ENCODE measurements at places on chromosomes 3 and 15. TPM values are rescaled to one million over a fixed set of nuclear protein-coding genes. Genes with fewer than 3 reads are reported as not detected.

DNA sequence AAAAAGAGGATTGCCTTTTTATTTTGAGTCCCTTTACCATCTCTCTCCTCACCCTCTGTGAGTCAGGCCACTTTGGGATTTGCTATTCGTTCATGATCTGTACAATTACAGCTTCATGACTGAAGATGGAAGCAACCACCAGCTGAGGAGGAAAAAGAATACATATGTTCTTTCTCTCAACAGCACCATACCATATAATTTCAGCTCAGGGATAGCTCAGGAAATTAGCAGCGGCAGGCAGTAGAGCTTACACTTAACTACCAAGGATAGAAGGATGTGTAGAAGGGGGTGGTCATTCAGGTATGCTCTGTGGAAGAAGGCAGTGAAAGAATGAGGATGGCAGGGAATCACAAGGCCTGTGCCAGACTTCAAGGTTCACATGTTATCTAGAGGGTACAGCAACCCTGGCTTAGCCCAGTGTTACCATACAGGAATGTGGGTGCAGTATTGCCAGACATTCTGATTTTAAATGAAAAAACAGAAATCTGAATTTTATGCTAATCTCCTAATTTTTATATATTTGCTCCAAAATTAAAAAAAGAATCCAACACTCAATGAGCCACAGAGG lies 17.9 kb downstream of the PLS1 start:
- H3K36me3 ChIP-seq: no peaks in the 10 kb centered on the region
- DNase-seq: no peak
- H3K4me3 ChIP-seq: no peak overlapping the region

- no peak overlapping the region for H3K4me3 ChIP-seq
- no peaks in the 10 kb centered on the region for H3K36me3 ChIP-seq
- no peaks in the 10 kb centered on the region for H3K27me3 ChIP-seq
- peaks cover 18% of the 10 kb centered on the region for H3K4me1 ChIP-seq
- peak overlapping the region; percentile 0 for H3K27ac ChIP-seq
Observed at GRCh38 chr15:64875641-64876223, 34.0 kb downstream of the PLEKHO2 start.

- H3K27me3 ChIP-seq: no peaks in the 10 kb centered on the region
- DNase-seq: no peak
- H3K36me3 ChIP-seq: no peaks in the 10 kb centered on the region
- H3K4me3 ChIP-seq: no peak overlapping the region
- no peak overlapping the region for H3K27ac ChIP-seq
Observed at GRCh38 chr3:111662907-111663306, 67.8 kb upstream of the ZBED2 start.

The MYO5C gene
- total RNA-seq: 3.0 TPM

The NPAP1 gene
- not detected for total RNA-seq

Data from thoracic aorta (tissue), 2 donors.